Common myeloid progenitor, CD34-positive (primary cell): ENCODE measurements at places on chromosomes 3 and 15.
A peak's percentile ranks its signal among the peaks of the same experiment; 100 is the strongest.

- DNase-seq = no peak
Observed at GRCh38 chr15:46960581-46960980, 756.7 kb upstream of the SEMA6D start.

- peak; percentile 60 for DNase-seq
Observed at GRCh38 chr15:58748852-58749531, 515 bp downstream of the ADAM10 start.

- DNase-seq = no peak
Observed at GRCh38 chr3:185822221-185823000, 2.4 kb downstream of the IGF2BP2 start.

- DNase-seq = no peak
Observed at GRCh38 chr3:26058901-26059321, 269.0 kb downstream of the OXSM start.

DNA sequence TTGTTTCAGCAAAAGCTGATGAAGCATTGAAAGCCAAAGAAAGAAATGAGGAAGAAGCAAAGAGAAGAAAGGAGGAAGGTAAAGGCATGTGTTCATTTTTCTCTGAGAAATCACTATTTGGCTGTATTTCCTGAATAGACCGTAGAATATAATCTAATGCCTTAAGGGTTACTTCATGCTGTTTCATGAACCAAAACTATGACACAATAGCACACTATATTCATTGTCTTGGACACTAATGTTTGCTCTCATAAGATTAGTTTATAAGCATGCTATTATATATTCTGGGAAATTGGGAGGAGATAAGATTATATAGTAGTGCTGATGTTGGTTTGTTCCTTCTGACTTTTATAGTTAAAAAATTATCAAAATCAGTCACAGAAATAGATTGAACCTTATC, 110.1 kb upstream of the MLF1 start:
- DNase-seq = no peak

DNA sequence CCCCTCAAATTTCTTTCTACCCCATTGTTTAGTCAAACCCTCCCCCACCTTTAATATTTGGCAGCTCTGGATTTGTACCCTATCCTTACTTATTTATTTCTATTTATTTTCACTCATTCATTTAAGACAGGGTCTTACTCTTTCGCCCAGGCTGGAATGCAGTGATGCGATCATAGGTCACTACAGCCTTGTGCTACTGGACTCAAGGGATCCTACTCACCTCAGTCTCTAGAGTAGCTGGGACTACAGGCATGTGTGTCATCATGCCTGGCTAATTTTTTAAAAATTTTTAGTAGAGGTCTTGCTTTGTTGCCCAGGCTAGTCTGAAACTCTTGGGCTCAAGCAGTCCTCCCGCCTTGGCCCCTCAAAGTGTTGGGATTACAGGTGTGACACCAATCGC, 35.4 kb downstream of the ARIH1 start:
- no peak for DNase-seq

DNA sequence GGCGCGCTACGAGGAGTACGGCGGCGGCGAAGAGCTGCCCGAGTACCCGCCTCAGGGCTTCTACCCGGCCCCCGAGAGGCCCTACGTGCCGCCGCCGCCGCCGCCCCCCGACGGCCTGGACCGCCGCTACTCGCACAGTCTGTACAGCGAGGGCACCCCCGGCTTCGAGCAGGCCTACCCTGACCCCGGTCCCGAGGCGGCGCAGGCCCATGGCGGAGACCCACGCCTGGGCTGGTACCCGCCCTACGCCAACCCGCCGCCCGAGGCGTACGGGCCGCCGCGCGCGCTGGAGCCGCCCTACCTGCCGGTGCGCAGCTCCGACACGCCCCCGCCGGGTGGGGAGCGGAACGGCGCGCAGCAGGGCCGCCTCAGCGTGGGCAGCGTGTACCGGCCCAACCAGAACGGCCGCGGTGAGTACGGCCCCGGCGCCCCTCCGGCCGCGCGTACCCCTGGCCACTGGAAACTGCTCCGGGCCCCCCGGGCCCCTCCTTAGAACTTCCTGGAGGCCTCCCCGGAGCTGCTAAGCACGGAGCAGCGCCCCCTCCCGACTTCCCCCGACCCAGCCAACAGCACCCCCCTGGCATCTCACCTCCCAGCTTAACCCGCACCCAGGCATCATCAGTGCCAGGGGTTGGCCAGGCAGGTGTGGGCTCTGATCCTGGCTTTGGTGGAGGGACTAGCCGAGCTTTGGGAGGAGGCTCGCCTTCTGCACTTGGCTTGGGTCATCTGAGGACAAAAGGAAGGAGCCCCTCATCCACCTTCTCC, 1.4 kb downstream of the LOXL1 start:
- DNase-seq = peak; percentile 87
